ENCODE measurements at places on chromosomes 1 and 21.

DNA sequence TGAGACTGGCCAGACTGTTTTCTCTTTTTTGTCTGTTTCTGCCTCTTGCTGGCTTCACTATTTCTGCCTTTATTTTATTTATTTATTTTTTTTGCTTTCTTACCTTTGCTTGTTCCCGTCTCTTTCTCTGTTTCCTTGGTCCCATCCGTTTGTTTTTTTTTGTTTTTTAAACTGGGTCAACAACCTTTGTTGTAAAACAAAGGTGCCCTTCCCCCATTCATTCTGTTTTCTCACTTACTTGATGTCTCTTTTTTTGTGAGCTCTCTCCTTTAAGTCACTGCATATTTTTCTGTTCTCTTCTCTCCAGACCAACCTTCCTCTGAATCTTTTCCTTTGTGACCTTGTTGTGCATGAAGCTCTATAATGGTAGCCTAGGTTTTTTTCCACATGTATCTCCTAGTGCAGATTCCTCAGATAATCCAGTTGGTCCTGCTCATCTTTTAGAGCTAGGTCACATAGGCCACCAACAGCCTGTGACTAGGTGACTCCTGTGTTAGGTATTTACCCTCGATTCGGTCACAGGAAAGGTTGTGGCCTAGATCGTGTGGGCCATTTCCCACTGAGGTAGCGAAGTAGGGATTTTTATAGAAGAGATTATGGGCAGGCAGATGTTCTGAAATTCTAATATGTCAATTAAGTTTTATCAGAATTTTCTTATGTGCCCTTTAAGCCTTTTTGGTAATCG is 15.9 kb downstream of the GNAI3 start:
- DNase-seq, result no peak

- DNase-seq, result no peak
These were observed 3.3 kb upstream of the PCBP3 start for GRCh38 chr21:45640001-45640887.

GRCh38 chr1:33763406-33763805 is 100.5 kb upstream of the HMGB4 start:
- no peak for DNase-seq

DNA sequence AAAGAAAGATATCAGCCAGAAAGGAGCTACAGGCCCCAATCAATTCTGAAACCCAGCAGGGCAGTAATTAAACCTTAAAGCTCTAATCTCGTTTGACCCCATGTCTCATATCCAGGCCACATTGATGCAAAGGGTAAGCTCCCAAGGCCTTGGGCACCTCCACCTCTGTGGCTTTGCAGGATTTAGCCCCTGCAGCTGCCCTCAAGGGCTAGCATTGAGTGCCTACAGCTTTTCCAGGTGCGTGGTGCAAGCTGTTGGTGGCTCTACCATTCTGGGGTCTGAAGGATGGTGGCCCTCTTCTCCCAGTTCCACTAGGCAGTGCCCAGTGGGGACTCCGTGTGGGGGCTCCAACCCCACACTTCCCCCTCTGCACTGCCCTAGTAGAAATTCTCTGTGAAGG is 429.9 kb downstream of the NPHP4 start:
- no peak for DNase-seq

DNA sequence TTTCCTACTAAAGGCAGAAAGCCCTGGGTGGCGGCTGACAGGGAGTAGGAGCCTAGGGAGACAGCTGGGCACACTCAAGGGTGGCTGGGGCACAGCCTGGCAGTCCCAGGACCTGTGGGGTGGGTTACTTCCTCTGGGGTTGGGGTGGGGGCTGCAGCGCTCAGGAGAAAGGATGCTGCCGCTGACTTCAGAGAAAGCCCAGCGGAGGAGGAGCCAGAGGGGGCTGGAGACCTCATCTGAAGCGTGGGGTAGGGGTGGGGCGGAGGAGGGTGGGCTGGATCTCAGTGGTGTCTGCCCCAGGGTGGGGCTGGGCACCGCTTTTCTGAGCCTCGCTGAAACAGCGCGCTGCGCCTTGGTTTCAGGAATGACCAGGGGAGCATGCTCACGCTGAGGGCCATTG is 30.8 kb downstream of the KCNA10 start:
- no peak for DNase-seq

DNA sequence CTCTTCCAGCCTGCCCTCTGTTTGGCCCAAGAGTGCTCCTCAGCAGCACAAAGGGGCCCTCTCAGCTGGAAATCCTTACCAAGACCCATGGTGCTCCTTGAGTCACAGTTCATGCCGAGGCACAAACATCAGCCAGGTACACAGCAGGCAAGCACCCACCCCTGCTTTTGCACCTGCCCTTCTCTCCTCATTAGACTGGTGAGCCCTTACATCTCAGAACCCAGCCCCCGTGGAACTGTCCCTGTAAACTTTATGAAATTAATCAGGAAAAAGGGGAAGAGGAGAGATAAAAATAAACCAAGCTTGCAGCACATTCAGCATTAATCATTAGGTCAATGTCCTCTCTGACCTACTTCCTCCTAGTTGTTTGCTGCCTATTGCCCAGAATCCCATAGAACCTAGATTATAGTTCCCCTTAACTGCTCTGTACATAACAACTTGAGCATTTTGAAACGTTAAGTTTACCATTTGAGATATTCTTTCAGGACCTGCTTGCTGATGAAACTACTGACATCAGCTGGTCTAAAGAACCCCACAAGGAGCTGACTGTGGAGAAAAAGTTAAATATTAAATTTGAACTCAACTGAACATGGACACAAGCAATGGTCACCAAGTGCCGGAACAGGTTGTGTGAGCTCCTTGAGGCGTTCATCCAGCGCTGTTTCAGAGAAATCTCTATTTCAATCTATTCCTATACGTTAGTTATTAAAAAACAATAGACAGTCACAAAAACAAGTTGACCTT is 738.4 kb downstream of the MATN1 start:
- DNase-seq, result no peak

DNA sequence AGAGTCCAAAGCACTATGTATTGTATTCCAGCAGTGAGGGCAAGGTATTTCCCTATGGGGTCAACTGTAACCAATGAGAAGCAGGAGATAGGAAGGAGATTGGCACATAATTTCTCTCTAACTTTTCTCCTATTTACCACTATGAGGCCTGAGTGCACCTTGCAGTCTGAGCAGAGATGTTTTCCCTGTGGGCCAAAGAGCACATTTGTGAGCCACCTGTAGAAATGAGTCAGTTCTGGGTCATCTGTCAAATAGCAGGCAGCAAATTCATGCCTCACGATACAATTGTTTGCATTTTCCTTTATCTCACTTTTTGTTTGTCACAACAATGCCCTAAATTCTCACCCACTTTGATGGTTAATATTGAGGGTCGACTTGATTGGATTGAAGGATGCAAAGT is 547.2 kb upstream of the NCAM2 start:
- no peak for DNase-seq

Measured in activated CD4-positive, alpha-beta T cell treated with anti-CD3 and anti-CD28 coated beads, Interleukin-2, Interleukin-4, amounts not matched to agents 100 ng/mL and 50 ng/mL, durations not matched to agents 16 hours and 8 hours (primary cell).